ENCODE measurements at places on chromosomes 4 and X.

GRCh38 chr4:7841894-7842293 is 97.8 kb downstream of the AFAP1 start:
- DNase-seq, result peak; percentile 83

DNA sequence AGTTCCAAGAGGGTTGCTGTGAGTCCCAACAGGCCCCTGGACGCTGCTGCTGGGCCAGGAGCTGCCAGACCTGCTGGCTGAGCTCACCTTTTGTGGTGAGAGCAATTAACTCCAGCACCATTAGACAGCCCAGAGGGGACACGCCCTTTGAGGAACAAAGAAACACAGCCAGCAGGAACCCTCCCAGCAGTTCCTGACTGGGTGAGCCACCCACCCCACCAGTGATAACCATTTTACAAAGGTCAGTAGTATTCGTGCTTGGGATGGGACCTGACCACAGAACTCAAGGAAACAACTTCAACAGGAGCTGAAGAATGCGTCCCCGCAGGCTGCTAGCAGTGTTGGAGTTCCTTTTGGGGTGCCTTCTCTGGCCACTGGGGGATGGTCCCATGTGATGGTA is 38.8 kb upstream of the AFAP1 start:
- no peak for DNase-seq

DNA sequence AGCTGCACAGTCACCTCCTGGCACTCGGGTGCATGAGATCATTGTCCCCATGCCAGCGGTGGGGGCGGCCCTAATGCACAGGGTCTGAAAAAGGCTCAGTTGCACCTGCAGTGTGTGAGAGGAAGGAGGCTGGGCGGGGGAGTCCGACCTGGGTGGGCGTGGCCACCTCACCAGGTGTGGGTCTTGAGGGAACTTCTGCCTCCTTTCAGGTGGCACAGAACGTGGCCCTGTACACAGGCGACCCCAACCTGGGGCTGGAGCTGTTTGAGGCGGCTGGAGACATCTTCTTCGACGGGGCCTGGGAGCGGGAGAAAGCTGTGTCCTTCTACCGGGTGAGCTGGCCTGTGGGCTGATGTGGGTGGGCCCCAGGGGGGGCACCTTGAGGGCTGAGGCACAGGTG is 34.3 kb upstream of the HTRA3 start:
- DNase-seq, result no peak

- DNase-seq, result no peak
These were observed 11.7 kb upstream of the IL21 start for GRCh38 chr4:122632396-122633143.

DNA sequence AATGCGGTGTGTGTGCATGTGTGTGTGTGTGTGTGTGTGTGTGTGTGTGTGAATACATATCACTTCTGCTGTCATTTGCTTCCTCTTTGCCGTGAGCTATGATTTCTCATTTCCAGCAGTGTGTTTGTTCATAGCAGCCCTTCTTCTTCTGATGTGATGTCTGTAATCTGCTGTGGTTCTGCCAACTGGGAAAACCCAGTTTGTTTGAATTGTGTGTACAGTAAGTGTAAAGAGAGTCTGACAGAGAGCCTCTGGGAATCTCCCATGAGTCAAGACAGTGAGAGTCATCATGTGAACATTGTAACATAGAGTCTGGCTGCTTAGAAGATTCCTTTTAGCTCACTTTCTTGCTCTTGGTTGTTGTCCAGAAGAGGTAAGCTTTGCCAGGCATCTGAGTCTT is 8.4 kb upstream of the NWD2 start:
- no peak for DNase-seq

GRCh38 chr4:157121401-157121800 is 45.5 kb downstream of the GLRB start:
- no peak for DNase-seq

- DNase-seq, result no peak
These were observed 44.9 kb downstream of the NAT8L start for GRCh38 chr4:2103843-2104547.

- DNase-seq, result no peak
These were observed 54.0 kb downstream of the KLHL8 start for GRCh38 chr4:87166296-87166854.

DNA sequence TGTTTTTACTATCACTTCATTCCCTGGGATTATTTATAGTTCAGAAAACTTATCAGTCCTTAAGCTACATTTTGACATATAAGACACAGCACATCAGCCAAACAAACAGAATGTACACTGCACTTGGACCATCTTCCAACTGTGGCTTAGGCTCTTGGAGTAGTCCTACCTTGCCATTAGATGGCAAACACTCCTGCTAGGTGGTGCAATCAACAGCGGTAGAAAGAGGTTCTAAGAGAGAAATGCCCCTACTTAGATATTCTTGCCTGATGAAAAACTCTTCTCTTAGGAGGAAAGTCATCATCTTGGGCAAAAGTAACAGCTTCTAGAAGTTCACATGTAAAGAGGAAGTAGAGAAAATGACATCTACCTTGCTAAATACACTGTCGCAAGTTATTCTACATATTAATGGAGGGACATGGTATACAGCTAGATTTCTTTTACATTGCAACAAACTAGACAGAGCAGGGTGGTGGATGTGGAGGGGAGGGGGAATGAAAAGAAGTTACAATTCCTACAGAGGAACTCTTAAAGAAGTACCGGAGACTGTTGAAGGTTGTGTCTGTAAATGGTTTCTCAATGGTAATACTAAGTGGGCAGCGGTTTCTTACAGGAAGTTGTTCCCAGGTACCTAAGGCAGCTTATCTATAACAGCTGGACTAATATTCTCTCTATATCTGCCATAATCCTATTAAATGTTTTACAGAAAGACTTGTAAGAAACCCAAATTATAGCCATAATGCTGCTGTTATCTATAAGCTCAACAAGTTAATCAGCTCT is 8.1 kb upstream of the STPG2 start:
- DNase-seq, result no peak

DNA sequence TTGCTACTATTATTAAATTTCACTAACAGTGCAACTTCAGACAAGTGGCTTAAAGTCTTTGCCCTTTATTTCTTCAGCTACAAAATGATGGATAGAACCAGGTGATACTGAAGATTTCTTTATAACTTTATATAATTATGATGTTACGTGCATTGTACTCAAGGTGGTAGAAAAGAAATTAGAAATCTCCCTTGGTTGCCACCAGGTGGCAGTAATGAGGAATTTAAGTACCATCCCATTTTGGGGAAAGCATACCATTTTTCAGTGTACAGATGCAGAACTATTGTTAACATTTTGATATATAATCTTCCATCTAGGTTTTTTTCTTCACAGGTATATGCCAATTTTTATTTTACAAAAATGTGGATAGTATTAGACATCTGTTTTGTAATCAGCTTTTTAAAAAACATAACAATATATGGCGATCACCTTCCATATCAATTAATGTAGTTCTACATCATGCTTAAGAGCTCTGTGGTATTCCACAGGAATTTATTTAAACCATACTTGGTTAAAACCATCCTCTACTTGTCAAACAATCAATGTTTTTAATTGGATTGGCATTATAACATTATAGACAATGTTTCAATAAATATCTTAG is 37.7 kb upstream of the RAB33B start:
- DNase-seq, result peak; percentile 28

GRCh38 chr4:81566161-81566591 is 94.5 kb upstream of the RASGEF1B start:
- DNase-seq, result peak; percentile 18
